Upper lobe of left lung (tissue), 6 donors: ENCODE measurements at places on chromosomes 2 and 18. TPM values are rescaled to one million over a fixed set of nuclear protein-coding genes. Genes with fewer than 3 reads are reported as not detected.

GRCh38 chr2:233443511-233444183 is 89.4 kb downstream of the DGKD start:
- no peak overlapping the region for H3K27ac ChIP-seq
- peaks cover 75% of the 10 kb centered on the region for H3K36me3 ChIP-seq
- no peak overlapping the region for H3K4me3 ChIP-seq
- no peak for DNase-seq
- no peaks in the 10 kb centered on the region for H3K4me1 ChIP-seq

The YPEL5 gene
- 69.1 TPM for total RNA-seq

DNA sequence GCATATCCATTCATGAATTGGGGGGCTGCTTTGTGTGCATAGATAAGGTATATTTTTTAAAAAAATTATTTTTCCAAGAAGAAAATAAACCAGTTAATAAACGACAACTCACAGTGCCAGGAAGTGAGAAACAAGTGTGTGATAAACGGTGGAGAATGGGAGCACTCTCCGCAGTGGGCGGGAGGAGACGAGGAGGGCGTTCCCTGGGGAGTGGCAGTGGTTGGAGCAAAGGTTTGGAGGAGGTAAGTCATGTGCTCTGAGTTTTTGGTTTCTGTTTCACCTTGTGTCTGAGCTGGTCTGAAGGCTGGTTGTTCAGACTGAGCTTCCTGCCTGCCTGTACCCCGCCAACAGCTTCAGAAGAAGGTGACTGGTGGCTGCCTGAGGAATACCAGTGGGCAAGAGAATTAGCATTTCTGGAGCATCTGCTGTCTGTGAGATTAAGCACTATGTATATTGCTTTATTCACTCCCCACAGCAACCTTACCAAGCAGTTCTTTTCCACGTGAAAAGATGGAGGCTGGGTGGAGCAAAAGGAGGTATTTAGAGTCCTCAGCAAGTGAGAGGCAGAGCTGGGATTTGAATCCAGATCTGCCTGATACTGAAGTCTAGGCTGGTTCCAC is 27.0 kb upstream of the CASP8 start:
- no peaks in the 10 kb centered on the region for H3K27me3 ChIP-seq
- DNase-seq: peak; percentile 91
- peak overlapping the region; percentile 54 for H3K4me3 ChIP-seq
- peaks cover 55% of the 10 kb centered on the region for H3K4me1 ChIP-seq
- no peaks in the 10 kb centered on the region for H3K36me3 ChIP-seq

The LRATD1 gene
- total RNA-seq: 3.1 TPM

- H3K4me1 ChIP-seq: peaks cover 18% of the 10 kb centered on the region
- H3K4me3 ChIP-seq: peak overlapping the region; percentile 13
- peaks cover 4% of the 10 kb centered on the region for H3K36me3 ChIP-seq
- peak overlapping the region; percentile 77 for H3K27ac ChIP-seq
- no peaks in the 10 kb centered on the region for H3K27me3 ChIP-seq
Observed at GRCh38 chr2:74148457-74149246, 940 bp upstream of the BOLA3 start.
